Activated T-helper 1 cell treated with anti-CD3 and anti-CD28 coated beads, Interleukin-2, amount 50 U/mL, for 16 hours (primary cell): ENCODE measurements at places on chromosomes 2 and 18.

DNA sequence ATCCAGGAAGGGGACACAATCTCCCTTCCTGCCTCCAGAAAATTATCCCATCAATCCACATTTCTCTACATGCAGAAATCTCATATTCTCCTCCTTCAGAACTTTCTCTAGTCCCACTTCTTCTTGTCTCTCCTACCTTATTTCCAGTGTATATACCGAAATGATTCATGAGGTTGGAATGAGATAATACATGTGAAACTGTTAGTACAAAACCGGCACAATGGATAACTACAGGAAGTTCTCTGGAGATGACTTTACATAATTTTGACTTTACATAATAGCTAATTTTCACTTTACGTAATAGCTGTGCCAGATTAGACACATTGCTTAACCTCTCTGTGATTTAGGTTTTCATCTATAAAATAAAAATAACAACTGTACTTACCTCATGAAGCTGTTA lies 801.3 kb downstream of the ERBB4 start:
- no peak for DNase-seq

- DNase-seq: no peak
Measured at GRCh38 chr2:118050974-118051373, 37.1 kb upstream of the CCDC93 start.

DNA sequence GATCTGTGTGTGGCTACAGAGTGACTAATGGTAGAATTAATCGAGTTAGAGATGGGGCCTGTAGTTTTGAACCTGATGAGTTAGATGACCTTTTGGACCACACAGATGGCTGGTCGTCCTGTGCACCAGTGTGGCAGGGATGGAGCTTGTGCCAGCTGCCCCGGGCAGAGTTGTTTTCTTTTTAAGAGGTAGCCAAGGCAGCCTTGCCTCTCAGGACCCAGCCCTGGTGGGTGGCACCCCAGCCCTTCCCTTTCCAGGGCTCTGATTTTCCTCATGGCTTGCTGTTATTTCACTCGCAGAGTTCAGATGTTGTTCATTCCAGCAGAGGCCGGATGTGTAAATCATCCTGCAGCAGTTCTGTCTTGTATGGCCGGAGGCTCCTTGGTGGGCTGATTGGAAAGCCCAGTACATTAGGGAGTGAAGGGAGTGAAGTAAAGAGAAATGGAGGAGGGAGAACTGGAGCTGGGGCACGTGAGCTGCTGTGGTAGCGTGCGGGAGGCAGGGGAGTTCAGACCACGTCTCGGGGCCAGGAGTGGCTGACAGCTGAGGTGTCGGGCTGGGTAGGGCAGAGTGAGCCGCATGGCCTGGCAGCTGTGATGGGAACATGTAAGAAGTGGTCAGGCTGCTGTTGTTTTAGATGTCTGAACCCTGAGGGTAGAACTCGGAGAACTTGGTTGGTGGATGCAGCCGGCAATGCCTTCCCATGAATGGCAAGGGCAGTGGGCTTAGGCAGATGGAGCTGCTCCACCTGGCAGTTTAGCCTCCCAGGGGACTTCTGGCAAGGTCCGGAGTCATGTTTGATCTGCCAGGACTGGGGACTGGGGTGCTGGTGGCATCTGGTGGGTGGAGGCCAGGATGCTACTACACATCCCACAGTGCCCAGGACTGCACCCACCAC lies 28.8 kb downstream of the ASAP2 start:
- no peak for DNase-seq

DNA sequence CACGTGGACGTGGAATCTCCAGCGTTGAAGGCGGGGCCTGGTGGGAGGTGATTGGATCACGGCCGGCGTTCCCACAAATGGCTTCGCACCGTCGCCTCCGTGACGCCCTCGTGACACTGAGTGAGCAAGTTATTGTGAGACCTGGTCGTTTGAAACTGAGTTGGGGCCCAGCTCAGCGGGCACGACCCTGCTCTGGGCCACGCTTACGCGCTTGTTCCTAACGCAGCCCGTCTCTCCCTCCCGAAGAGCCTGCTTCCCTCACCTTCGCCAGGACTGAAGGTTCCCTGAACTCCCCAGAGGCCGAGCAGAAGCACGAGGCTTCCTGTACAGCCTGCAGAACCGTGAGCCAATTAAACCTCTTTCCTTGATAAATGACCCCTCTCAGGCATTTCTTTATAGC lies 121.8 kb downstream of the RTP5 start:
- DNase-seq: no peak

DNA sequence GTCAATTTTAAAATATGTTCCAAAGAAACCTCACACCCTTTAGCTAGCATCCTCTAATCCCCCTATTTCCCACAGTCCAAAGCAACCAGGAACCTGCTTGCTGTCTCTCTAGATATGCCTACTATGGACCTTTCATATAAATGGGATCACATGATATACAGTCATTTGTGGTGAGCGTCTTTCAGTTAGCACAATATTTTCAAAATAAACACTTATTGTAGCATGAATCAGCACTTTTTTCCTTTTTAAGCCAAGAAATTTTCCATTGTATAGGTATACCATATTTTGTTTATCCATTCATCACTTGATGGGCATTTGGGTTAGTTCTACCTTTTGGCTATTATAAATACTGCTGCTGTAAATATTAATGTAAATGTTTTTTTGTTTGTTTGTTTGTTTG lies 223.0 kb upstream of the DOK6 start:
- no peak for DNase-seq

- no peak for DNase-seq
Measured at GRCh38 chr18:31230495-31230894, 67.8 kb upstream of the DSC1 start.

DNA sequence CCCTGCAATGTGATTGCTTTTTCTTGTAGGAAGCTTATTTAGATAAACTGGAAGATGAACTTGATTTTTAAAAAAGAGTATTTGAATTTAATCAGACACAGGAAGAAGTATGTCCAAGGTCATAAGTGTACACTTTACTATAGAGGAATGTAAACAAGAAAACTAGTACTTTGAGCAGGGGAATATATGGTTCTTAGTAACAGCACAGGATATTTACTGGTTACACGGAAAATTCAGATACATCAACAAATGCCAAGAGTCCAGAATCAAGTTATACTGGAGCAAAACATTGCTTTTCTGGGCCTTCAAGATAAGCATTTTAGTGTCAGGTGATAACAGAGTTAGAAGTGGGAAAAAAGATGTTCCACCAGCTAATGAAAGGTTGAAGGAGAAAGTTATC lies 75.5 kb downstream of the EFEMP1 start:
- DNase-seq: no peak

DNA sequence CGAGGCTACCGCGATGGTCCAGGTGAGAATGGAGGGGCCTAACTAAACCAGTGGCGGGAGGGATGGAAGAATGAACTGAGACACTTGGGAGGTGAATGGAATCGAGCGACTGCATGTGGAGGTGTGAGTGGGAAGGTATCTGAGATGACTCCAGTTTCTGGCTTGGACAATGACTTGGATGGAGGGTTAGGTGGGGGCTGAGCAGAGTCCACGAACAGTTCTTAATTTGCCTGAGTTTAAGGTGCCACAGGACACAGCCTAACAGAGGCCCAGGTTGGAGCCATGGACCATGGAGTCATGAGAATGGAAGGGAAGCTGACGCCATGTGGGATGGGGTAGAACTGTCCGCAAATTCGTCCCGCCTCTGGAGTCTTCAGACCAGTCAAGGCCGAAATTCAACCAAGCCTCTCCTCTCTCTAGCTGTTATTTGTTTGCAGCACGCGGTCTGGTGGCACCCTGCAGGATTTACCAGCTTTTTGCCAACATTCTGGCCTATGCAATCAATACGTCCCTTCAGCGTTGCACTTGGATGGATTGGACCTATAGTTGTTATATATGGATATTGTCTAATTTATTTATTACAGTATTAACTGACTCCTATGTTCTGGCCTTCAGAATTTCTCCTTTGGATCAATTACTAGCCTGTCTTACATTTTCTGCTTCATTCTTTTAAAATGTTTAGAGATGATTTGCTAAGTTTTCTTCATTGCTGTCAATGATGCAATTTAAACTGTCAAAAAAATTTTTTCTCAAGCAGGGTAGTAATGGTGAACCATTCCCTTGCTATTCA lies 940 bp upstream of the BOLA3 start:
- no peak for DNase-seq

DNA sequence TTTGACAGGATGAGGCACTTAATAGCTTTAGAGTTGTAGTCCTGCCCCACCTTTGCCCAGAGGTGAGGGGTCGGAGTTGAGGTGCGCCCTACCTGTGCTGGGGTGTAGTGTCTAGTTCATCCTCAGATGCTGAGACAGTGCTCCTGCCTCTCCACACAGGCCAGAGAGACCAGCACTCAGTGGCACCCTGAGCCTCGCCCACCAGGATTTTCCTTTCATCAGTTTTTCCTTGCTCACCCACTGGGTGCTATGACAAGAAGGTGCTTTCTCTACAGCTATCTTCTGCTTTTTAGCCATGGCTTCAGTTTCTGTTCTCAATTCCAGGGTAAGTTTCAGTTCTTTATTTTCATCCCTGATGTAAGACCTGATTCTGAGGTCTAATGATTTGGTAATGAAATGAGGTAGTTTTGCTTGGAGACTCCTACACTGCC lies 16.8 kb upstream of the TMEM131 start:
- DNase-seq: no peak

GRCh38 chr2:219037783-219038499 lies 3.4 kb downstream of the CFAP65 start:
- no peak for DNase-seq

DNA sequence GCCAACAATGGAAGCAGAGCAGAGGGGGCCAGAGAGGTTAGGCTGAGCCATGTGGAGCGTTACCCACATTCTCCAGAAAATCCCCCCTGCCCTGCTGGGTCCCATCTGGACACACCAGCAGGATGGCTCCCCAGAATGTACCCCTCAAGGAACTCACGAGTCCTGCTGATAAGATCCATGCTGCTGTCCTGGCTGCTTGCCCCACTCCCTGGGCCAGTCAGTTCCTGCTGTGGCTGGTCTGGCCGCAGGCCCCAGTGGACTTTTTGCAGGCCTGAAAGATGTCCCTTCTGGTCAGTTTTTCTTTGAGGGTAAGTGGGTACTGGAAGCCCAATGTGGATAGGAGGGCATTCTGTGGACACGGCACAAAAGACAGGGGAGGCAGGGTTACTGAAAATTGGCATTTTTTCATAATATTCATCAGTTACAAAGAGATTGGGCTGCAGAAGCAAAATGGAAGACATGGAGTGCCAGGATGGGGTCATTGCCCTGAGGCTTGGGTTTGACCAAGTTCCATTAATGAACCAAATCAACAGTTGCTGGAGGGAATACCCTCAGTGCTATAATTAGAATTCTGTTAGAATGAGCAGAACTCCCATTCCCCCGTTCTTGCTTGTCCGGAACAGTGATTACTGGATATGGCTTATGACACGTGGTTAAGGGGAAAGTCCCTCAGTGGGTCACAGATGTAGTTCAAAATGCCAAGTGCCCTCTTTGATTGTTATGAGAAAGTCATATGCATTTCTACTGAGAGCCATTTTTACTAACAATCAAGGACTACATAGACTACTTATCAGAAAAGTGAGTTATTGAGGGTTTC lies 38.7 kb downstream of the SLC4A5 start:
- no peak for DNase-seq

DNA sequence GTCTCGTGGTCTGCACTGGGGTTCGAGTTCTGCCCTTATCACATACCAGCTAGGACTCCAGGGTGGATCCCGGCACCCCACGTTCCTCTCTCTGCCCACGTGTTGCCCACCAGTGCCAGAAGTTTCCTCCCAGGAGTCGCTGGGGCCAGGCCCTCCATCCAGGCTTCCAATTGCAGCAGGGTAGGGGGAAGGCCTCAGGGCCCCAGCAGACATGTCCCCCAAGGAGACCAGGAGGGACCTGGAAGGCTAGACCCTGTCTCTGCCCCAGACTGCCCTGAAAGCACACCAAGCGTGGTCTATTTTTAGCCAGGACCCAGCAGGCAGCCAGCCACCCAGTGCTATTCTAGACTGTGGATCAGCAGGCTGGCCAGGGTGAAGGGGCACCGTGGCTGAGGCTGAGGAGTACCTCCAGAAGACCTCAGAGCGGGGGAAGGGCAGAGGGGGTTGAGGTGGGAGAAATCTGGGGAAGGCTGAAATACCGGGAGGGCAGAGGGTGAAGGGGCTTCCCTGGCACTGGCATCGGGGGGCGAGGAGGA lies 18.8 kb upstream of the TNS1 start:
- DNase-seq: no peak

- no peak for DNase-seq
Measured at GRCh38 chr2:101419096-101419663, 31.9 kb upstream of the CREG2 start.

DNA sequence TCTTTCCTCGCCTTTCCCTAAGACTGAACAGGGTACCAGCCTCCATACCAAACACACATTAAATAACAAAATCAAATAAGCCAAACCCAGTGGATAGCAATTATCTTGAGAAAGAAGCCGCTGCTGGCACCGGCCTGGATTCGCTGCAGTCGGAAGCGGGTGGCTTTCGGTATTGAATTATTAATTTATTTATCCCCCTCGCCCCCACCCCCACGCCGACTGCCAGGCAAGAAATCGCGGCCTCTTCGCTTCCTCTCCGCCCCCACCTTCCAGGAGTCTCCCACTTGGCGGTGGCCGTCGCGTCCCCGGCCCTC lies 370 bp upstream of the ZNF804A start:
- DNase-seq: no peak

DNA sequence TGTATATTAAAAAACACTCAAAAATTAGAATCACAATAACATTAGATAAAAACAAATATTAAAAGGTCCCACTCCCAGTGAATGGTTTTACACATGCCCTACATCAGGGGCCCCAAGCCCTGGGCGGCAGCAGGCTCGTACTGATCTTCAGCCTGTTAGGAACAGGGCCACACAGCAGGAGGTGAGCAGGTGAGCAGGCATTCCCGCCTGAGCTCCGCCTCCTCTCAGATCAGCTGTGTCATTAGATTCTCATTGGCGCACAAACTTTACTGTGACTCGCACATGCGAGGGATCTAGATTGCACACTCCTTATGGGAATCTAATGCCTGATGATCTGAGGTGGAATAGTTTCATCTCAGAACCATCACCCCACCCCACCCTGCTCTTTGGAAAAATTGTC lies 74.2 kb downstream of the MBD2 start:
- DNase-seq: no peak

- no peak for DNase-seq
Measured at GRCh38 chr18:35968278-35968880, 4.1 kb upstream of the RMP24 start.

- DNase-seq: no peak
Measured at GRCh38 chr2:119306196-119306590, 60.4 kb downstream of the C2orf76 start.

DNA sequence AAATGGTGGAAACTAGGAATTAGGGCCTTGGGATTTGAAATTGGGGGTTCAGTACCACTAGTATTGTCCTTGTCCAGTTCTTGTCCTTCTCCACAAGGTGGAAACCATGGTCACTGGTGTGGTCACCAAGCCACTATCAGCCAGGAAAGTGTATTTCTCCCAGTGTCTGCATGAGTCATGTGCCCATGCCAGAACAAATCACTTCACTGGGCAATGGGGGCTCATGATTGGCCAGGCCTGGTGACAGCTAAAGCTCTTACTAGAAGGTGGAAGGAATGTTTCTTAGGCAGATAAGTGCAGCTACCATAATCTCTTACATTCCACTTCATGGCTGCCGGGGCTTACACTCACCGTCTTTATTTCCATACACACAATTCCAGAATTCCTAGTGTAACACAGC lies 124.8 kb upstream of the TACR1 start:
- no peak for DNase-seq

GRCh38 chr2:206824087-206824618 lies 58.7 kb downstream of the FASTKD2 start:
- DNase-seq: no peak

GRCh38 chr2:240875228-240876034 lies 6.8 kb downstream of the AGXT start:
- no peak for DNase-seq

GRCh38 chr2:127254386-127254981 lies 34.4 kb upstream of the CYP27C1 start:
- no peak for DNase-seq

- DNase-seq: no peak
Measured at GRCh38 chr2:241762321-241762932, 14.2 kb upstream of the GAL3ST2 start.
